ENCODE measurements at places on chromosomes 13 and 19. TPM values are rescaled to one million over a fixed set of nuclear protein-coding genes. Genes with fewer than 3 reads are reported as not detected.
A peak's percentile ranks its signal among the peaks of the same experiment; 100 is the strongest.

GRCh38 chr13:71874458-71874857 is 7.5 kb upstream of the DACH1 start:
- no peak overlapping the region for H3K27ac ChIP-seq
- no peak for DNase-seq

Gene SYT5
- total RNA-seq: not detected

Gene CD79A
- total RNA-seq: not detected

- peak overlapping the region; percentile 72 for H3K4me3 ChIP-seq
- no peak overlapping the region for H3K27ac ChIP-seq
Measured at GRCh38 chr19:42303101-42303464, 659 bp upstream of the PAFAH1B3 start.

- H3K27ac ChIP-seq: no peak overlapping the region
- H3K4me1 ChIP-seq: no peaks in the 10 kb centered on the region
- no peak overlapping the region for H3K4me3 ChIP-seq
- no peaks in the 10 kb centered on the region for H3K27me3 ChIP-seq
- H3K36me3 ChIP-seq: no peaks in the 10 kb centered on the region
- DNase-seq: no peak
Measured at GRCh38 chr13:85659493-85659892, 139.7 kb downstream of the SLITRK6 start.

- H3K27ac ChIP-seq: peak overlapping the region; percentile 46
- H3K27me3 ChIP-seq: no peaks in the 10 kb centered on the region
- H3K36me3 ChIP-seq: no peaks in the 10 kb centered on the region
- no peak overlapping the region for H3K4me3 ChIP-seq
- peaks cover 3% of the 10 kb centered on the region for H3K4me1 ChIP-seq
Measured at GRCh38 chr13:22114630-22115311, 443.9 kb downstream of the FGF9 start.

Gene ZNF415
- 1.3 TPM for total RNA-seq

- H3K4me3 ChIP-seq: no peak overlapping the region
- H3K36me3 ChIP-seq: no peaks in the 10 kb centered on the region
- H3K27me3 ChIP-seq: no peaks in the 10 kb centered on the region
- no peak for DNase-seq
- H3K4me1 ChIP-seq: peaks cover 3% of the 10 kb centered on the region
Measured at GRCh38 chr19:18807861-18808331, 16.8 kb upstream of the COMP start.

Gene FCGBP
- 21.2 TPM for total RNA-seq

Gene SHISA7
- 0.85 TPM for total RNA-seq

DNA sequence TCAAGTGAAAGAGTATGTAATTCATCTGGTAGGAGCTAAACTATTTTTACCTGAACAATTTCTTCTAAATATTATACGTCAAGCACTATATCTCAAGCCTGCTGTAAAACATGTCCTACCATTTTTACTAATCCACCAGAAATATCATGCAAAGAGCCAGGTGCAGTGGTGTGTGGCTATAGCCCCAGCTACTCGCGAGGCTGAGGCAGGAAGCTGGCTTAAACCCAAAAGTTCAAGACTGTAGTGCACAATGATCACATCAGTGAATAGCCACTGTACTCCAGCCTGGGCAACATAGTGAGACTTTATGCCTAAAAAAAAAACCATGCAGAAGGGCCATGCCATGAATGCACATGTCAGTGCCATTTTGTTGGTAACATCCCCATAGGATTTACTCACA is 20.7 kb upstream of the CLN5 start:
- no peaks in the 10 kb centered on the region for H3K36me3 ChIP-seq
- H3K4me3 ChIP-seq: no peak overlapping the region
- H3K27ac ChIP-seq: no peak overlapping the region
- H3K4me1 ChIP-seq: peaks cover 1% of the 10 kb centered on the region
- no peaks in the 10 kb centered on the region for H3K27me3 ChIP-seq

Gene MAST1
- 2.0 TPM for total RNA-seq

GRCh38 chr19:48737360-48737998 is 2.9 kb downstream of the RASIP1 start:
- no peaks in the 10 kb centered on the region for H3K27me3 ChIP-seq
- H3K4me3 ChIP-seq: no peak overlapping the region
- no peaks in the 10 kb centered on the region for H3K36me3 ChIP-seq
- peaks cover 9% of the 10 kb centered on the region for H3K4me1 ChIP-seq

Gene MUC16
- 0.32 TPM for total RNA-seq

DNA sequence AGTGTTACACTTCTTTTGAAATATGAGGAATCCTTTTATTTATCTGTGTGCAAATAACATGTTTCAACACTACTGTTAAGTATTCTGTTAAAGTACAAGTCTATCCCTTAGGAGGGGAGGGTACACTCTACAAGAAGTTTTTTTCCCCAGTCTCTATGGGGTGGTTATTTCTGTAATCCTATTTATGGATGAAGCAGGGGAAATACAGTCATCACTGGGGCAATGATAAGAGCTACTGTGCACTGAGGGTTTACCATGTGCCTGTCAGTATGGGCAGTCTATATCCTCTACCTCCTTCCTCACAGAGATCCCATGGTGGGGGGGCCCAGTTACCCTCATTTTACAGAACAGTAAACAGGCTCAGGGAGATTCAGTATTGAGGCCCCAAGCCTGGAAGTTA is 16.6 kb upstream of the TRIM13 start:
- H3K27ac ChIP-seq: no peak overlapping the region
- no peaks in the 10 kb centered on the region for H3K27me3 ChIP-seq
- H3K36me3 ChIP-seq: peaks cover 2% of the 10 kb centered on the region

GRCh38 chr13:60258349-60258748 is 94.6 kb upstream of the DIAPH3 start:
- H3K27me3 ChIP-seq: no peaks in the 10 kb centered on the region
- no peaks in the 10 kb centered on the region for H3K36me3 ChIP-seq
- H3K4me1 ChIP-seq: no peaks in the 10 kb centered on the region
- no peak overlapping the region for H3K27ac ChIP-seq

Gene CTU1
- 8.9 TPM for total RNA-seq

GRCh38 chr13:45447050-45447661 is 17.6 kb upstream of the COG3 start:
- DNase-seq: no peak
- no peaks in the 10 kb centered on the region for H3K27me3 ChIP-seq
- no peak overlapping the region for H3K27ac ChIP-seq
- H3K4me1 ChIP-seq: no peaks in the 10 kb centered on the region
- H3K36me3 ChIP-seq: no peaks in the 10 kb centered on the region
- no peak overlapping the region for H3K4me3 ChIP-seq

Gene ZNF560
- total RNA-seq: not detected

DNA sequence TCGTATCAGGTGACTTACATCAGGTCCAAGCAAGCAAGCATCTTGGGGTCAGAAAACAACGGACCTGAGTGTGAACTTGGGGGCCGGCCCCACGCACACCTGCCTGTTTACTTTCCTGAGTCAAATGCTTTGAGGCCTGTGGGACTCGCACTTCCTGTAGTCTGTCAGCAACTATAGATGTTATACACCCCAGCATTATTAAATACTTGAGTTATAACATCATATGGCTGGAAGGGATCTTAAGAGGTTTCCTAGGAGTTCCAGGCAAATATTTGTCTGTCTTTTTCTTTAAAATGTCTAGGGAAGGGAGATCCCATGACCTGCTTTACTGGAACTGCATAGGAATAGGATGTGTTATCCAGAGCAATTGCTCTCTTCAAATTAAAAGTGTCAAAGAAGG is 280.6 kb downstream of the SHISA2 start:
- no peak overlapping the region for H3K27ac ChIP-seq
- no peaks in the 10 kb centered on the region for H3K27me3 ChIP-seq
- no peaks in the 10 kb centered on the region for H3K36me3 ChIP-seq

Gene PDCD5
- total RNA-seq: 36.6 TPM

Gene NDUFA13
- 12.7 TPM for total RNA-seq

GRCh38 chr13:50168786-50169185 is 153.5 kb downstream of the KCNRG start:
- no peak overlapping the region for H3K4me3 ChIP-seq
- DNase-seq: no peak
- H3K27ac ChIP-seq: no peak overlapping the region

DNA sequence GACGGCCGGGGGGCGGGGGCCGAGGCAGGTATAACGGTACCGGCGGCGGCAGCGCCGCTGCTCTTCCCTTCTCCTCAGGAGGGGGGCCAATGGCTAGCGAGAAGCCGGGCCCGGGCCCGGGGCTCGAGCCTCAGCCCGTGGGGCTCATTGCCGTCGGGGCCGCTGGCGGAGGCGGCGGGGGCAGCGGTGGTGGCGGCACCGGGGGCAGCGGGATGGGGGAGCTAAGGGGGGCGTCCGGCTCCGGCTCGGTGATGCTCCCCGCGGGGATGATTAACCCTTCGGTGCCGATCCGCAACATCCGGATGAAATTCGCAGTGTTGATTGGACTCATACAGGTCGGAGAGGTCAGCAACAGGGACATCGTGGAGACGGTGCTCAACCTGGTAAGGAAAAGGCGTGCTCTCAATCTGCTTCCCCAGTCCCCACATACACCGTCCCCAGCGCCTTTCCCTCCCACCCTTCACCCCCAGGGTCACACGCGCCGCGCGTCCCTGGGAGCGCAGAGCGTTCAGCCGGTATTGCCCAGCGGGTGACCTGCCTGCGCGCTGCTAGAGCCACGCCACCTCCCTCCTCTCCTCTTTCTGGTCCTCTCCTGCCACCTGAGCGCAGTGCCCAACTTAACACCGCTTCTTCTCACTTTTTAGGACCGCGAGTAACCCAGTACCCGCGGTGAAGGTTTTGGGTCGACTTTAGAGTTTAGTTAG is 814 bp downstream of the NBEA start:
- H3K4me3 ChIP-seq: peak overlapping the region; percentile 93
- H3K27me3 ChIP-seq: no peaks in the 10 kb centered on the region
- no peaks in the 10 kb centered on the region for H3K36me3 ChIP-seq
- peak; percentile 60 for DNase-seq

- DNase-seq: no peak
- H3K4me1 ChIP-seq: no peaks in the 10 kb centered on the region
- H3K36me3 ChIP-seq: no peaks in the 10 kb centered on the region
- H3K4me3 ChIP-seq: no peak overlapping the region
Measured at GRCh38 chr13:76792731-76793347, 93.4 kb downstream of the KCTD12 start.

DNA sequence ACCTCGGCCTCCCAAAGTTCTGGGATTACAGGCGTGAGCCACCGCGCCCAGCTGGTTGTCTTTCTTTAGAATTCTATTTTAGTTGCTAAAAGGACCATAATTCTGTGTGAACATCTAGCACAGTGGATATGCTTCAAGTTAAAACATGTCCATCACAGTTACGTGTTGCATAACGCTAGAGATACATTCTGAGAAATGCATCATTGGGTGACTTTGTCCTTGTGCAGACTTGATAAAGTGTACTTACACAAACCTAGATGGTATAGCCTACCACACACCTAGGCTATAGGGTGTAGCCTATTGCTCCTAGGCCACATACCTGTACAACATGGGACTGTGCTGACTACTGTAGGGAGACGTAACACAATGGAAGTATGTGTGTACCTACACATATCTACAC is 35.4 kb downstream of the DOCK9 start:
- no peaks in the 10 kb centered on the region for H3K4me1 ChIP-seq
- H3K36me3 ChIP-seq: no peaks in the 10 kb centered on the region
- no peak overlapping the region for H3K27ac ChIP-seq
- H3K4me3 ChIP-seq: no peak overlapping the region
- no peak for DNase-seq

Gene PGLYRP2
- total RNA-seq: not detected

Gene LYPD3
- total RNA-seq: not detected

DNA sequence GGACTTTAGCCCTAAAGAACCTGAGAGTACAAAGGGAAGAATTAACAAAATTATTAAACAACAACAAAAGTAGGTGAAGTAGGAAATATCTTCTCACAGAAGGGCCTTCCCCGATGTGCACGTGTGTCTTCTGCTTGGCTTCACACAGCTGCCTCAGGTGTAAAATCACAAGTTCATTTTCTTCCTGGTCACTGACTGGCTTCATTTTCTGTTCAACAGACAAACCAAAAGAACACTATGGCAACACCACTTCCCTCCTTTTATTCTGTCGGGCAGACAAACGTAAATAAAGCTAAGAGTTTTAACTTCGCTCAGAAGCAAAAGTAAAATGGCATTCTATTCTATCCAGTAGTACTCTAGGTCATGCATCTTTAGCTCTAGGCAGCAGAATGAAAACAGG is 140.9 kb downstream of the TBC1D4 start:
- H3K27ac ChIP-seq: no peak overlapping the region
- no peaks in the 10 kb centered on the region for H3K27me3 ChIP-seq
- H3K4me1 ChIP-seq: no peaks in the 10 kb centered on the region
- H3K4me3 ChIP-seq: no peak overlapping the region
- DNase-seq: no peak

Gene LPAR2
- 0.75 TPM for total RNA-seq

DNA sequence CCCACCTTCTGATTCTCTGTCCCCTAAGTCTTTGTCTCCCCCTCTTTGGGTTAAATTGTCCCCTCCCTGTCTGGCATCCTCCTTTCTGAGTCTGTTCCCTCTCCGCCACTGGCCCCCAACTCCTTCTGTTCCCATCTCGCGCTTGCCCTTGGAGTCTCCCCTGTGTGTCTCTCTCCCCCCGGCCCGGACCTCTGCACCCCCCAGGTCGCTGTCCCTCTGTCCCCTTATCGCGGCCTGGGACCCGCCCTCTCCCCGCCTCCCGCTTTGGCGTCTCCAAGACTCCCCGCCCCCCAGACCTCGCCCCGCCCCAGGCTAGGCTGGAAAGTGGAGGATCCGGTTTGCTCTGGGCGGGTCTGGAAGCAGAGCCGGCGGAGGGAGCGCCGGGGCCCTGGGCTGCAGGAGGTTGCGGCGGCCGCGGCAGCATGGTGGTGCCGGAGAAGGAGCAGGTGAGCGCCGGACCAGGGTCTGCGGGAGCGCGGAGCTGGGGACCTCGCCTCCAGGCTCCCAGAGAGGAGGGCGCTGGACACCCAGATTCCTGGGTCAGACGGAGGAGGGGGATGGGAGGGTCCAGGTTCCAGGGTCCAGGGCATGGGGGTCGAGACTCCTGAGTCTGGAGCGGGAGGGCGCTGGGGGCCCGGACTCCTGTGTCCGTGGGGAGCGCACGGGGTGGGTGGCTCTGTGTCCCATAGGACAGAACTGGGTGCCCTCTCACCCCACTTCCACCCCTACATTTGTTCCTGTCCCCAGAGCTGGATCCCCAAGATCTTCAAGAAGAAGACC is at the start of gene TRPM4:
TRPM4 (plus strand) TSS at position 348 of the 780 bp plus-strand sequence; CDS start at position 423, 75 bp downstream.
- H3K27me3 ChIP-seq: no peaks in the 10 kb centered on the region
- H3K36me3 ChIP-seq: no peaks in the 10 kb centered on the region
- no peaks in the 10 kb centered on the region for H3K4me1 ChIP-seq
- H3K4me3 ChIP-seq: peak within 1 kb of the TSS; percentile 65

GRCh38 chr13:74747186-74747955 is 613.2 kb upstream of the KLF12 start:
- H3K27me3 ChIP-seq: no peaks in the 10 kb centered on the region
- no peaks in the 10 kb centered on the region for H3K4me1 ChIP-seq
- H3K4me3 ChIP-seq: no peak overlapping the region
- H3K27ac ChIP-seq: no peak overlapping the region
- no peaks in the 10 kb centered on the region for H3K36me3 ChIP-seq
- DNase-seq: no peak

DNA sequence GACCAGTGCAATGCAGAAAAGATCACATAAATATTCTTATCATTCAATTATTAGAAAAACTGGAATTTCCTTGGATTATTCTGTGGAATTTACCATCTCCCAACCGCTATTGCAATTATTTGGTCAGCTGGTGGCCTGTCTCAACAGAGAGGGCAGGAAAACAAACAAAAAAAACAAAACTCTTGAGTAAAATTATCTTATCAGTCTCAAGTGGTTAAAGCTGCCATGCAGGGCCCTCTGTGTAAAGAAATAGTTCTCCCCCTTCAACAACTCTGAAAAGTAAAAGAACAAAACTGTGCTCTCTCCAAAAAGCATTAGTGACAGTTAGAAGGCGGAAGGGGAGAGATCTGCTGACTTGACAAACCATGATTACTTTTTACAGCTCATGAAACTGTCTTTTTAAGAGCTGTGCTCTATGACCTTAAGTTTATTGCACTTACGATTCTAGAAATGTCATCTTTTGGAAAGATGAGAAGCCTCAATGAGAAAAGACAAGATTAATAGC is 152.3 kb downstream of the DLEU7 start:
- DNase-seq: no peak
- no peaks in the 10 kb centered on the region for H3K36me3 ChIP-seq
- H3K27me3 ChIP-seq: no peaks in the 10 kb centered on the region
- H3K4me3 ChIP-seq: no peak overlapping the region
